Heart left ventricle (tissue), 16 donors: ENCODE measurements at places on chromosomes 6 and 20. TPM values are rescaled to one million over a fixed set of nuclear protein-coding genes. Genes with fewer than 3 reads are reported as not detected.
A peak's percentile ranks its signal among the peaks of the same experiment; 100 is the strongest.

DNA sequence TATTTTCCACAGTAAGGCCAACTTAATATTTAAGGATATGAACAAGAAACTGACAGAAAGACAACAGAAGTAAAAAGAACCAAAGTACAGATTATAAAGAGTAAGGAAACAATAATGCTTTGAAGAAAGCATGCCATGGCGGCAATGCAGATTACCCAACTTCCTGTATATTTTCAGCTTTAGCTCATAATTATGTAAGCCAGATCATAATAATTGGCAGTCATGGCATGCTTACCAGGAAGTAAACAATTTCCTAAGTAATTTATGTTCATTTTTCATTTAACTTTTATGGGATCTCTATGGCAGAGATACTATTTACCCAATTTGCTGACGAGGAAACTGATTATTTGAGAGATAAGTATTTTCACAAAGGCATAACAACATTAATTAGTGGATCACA is 988.7 kb downstream of the HACE1 start:
- DNase-seq = no peak

DNA sequence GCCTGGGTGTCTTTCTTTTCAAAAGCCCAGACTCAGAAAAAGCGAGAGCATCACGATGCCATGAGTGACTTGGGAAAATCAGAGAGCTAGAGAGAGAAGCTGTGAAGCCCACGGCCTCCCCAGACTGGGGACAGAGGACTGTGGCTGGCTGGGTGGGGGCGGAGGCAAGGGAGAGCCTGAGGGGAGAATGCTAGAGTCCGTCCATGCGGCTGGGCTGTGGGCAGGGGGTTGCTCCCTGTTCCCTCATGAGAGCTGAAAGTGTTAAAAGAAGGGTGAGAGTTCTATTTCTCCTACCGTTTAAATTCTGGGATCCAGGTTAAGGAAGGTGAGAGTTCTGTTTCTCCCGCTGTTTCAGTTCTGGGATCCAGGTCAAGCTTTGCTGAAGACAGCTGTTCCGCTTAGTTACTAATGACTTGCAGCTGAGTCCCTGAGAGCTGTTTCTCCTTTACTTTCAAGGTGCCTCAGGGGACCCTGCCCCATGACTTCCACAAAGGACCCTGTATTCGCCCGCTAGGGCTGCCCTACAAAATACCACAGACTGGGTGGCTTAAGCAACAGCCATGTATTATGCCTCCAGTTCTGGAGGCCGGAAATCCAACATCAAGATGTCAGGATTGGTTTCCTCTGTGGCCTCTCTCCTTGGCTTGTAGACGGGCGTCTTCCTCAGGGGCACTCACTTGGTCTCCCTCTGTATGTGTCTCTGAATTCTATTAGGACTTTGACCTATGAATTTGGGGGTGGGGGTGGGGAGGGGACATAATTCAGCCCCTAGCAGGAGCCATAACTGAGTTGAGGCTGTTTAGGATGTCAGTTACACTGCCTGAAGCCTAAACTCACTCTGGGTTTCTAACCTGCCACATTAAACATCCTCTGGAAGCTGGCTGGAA is 127.0 kb downstream of the PXDC1 start:
- no peak for DNase-seq

GRCh38 chr20:36030149-36030548 is 61.8 kb downstream of the CNBD2 start:
- DNase-seq = no peak

GRCh38 chr6:112429226-112429625 is 82.1 kb downstream of the RFPL4B start:
- no peak for DNase-seq

DDO gene
- total RNA-seq = 32.3 TPM

DNA sequence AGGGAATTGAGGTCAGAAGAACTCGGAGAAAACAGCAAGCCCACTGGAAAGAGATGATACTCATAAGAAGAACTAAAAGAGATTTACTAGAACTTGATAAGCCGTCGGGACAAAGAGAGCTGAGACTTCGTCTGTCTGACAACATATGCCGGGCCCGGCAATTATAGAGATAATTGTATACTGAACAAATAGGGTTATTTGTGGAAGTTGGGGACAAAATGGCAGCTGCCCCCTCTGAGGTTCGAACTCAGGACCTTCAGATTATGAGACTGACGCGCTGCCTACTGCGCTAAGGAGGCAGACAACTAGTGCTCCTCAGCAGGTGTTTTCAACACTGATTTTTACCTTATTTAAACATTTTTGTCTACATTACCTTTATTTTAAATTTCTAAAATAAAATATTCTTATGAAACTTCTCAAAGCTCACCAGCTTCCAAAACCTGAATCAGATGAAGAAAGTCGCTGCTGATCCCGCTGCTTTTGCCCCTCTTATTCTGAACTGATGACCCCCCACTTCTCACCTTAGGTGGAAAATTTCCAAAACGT is 29.3 kb upstream of the TRIM27 start:
- DNase-seq = no peak

- DNase-seq = no peak
Measured at GRCh38 chr6:88584581-88585275, 378.7 kb downstream of the RNGTT start.

DNA sequence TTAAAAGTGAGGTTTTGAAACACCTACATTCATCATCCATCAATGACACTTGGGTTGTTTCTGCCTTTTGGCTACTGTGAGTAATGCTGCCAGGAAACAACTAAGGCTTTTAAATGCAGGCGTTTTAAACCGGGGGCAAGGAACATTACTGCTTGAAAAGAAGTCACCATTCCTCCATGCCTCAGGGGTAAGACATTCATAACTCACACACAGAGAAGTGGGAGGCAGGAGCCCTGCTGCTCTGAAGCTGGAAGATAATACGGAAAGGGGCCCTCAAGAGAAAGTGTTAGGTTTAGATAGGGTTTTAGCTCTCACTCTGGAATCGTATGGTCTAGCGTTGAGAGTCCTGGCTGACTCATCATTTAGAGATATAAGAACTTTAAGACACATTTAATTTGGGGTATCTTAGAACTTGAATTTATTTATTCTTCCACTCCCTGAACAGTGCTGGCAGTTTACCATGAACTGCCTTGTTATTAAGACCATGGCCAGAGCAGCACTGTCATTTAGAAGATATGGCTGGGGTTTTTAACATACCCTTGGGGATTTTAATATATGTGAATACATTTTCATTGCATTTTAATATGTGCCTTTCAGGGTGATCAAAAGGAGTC is 1.8 kb downstream of the TUBB1 start:
- DNase-seq = no peak

DNA sequence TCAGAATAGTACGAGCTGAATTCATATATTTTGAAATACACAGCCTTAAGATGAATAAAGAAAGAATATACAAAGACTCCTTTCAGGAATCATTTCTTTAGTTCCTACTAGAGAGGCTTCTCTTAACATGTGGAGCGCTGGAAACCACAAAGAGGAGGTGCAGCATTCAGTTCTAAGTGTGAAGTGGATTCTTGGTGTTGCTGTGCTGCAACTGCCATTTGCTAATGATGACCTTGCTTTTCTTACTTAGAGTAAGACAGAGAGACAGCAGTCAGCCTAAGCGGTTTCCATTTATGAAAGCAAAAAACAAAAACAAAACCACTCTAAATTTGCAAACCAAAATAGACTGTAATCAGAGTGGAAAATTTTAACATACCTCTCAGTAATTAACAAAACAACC is 629.0 kb downstream of the EPHA7 start:
- DNase-seq = no peak

DNA sequence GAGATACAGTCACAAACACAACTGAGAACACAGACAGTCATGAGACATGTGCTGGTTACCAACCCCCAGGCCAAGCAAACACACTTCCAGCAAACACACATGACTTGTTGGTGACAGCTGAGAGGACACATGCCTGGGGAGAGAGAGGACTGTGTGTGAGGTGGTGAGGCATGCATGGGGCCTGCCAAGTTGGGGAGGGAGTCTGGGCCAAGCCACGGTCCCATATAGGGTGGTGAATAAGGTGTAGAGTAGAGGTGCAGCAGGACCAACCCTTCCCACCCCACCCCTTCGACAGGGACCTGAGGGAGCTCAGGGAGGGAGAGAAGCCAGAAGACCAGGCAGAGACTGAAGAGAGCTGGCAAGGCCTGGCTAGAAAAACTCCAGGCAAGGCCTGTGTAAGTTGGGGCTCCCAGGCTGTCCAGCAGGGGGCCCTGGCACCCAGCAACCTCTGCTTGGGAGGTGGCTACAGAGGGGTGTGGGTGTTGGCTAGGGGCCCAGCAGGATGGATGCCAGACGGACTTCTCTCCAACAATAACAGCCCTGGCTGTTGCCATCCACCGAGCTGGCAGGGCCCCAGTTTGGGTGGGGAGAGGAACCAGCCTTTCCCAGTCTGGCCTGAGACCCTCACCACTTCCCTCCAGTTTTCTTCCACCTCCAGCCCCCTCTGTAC is 2.0 kb upstream of the SLC29A1 start:
- DNase-seq = peak; percentile 95

TCP11 gene
- total RNA-seq = not detected

- DNase-seq = no peak
Measured at GRCh38 chr6:54288474-54288873, 19.8 kb upstream of the TINAG start.

SLC16A10 gene
- total RNA-seq = 6.5 TPM

- DNase-seq = no peak
Measured at GRCh38 chr6:11486486-11486885, 51.1 kb upstream of the TMEM170B start.

BCAS4 gene
- 2.1 TPM for total RNA-seq
